ENCODE measurements at places on chromosomes 7 and 10.

DNA sequence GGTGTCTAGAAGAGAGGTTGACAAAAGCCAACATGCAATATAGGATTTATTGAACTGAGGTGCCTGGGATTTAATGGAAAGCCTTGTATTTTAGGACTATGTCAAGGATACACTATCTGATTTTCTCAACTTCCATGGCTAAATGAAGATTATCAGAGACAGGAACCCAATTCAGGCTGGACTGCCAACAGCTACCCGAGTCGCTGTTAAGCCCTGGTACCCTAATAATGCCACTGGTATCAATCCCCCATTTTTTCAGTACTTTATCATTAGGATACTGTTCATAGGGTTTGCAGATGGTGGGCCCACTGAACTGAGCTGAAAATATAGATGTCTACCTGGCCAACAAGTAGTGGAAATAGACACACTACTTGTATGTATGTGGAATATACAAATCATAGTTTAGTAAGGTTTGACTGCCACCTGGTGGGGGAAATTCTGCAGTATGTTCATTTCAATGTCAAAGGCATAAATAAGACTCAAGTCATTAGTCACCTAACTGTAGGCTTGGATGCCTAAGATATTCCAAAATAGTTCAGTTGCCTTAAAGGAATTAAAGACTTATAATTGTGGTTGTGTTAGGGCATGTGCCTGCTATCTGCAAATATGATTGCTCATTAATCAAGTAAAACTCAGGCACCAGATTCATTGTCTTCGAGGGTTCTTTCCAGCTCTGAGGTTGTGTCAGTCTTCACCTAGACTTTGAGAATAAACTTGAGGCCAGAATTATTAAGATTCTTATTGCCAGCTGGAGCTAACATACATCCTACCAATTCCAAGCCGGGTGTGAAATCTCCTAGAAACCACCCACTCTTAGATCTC lies 34.1 kb upstream of the NOBOX start:
- no peak overlapping the region for H3K27ac ChIP-seq
- H3K36me3 ChIP-seq: no peaks in the 10 kb centered on the region
- DNase-seq: peak; percentile 77
- H3K4me1 ChIP-seq: no peaks in the 10 kb centered on the region
- H3K4me3 ChIP-seq: no peak overlapping the region
- no peaks in the 10 kb centered on the region for H3K27me3 ChIP-seq

- no peaks in the 10 kb centered on the region for H3K36me3 ChIP-seq
- DNase-seq: no peak
- no peak overlapping the region for H3K27ac ChIP-seq
- H3K27me3 ChIP-seq: no peaks in the 10 kb centered on the region
Measured at GRCh38 chr7:37476881-37477450, 28.3 kb upstream of the ELMO1 start.

- no peak overlapping the region for H3K27ac ChIP-seq
- H3K4me3 ChIP-seq: no peak overlapping the region
- peaks cover 12% of the 10 kb centered on the region for H3K27me3 ChIP-seq
Measured at GRCh38 chr10:22931948-22932347, 4.1 kb downstream of the ARMC3 start.

DNA sequence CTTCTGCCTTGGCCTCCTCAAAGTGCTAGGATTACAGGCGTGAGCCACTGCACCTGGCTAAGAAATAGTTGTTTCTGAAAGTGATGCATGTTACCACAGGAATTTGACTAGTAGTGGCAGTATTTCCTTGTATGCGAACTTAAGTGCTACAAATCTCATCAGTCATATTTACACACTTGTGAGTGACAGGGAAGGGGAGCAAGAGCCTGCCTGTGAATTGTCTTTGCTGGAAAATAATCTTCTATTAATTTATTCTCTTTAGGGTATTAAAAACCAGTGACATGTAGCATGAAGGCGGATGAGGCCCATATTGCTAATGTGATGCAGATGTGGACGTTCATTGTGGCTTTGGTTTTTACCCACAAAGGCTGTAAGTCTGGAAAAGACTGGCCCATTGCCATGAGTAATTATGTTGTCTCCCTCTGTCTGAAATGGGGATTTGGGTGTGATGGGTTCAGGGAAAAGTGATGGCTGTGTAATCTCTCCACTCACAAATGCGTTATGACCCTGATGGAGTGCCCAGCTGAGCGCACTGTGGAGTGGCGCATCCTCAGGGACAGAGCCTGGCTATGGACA lies 97.6 kb downstream of the CCNY start:
- H3K4me1 ChIP-seq: peaks cover 14% of the 10 kb centered on the region
- H3K27ac ChIP-seq: no peak overlapping the region
- no peaks in the 10 kb centered on the region for H3K36me3 ChIP-seq

- H3K4me1 ChIP-seq: no peaks in the 10 kb centered on the region
- DNase-seq: no peak
Measured at GRCh38 chr7:133029463-133029862, 52.4 kb downstream of the CHCHD3 start.

DNA sequence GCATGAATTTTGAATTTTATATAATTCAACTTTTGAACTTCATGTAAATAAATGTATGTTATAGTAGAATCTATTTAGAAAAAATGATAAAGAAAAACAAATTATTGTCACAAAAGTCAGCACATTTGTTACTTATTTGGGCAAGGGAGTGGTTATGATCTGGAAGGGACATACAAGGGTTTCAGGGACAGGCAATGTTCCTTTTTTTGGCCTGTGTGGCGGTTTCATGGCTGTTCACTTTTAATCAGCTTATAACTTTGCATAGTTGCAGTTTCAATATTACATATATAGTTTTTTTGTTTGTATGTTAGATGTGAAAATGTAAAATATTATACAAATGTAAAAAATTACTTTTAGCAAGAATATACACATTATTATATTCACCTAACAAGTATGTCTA lies 256.2 kb downstream of the PCLO start:
- DNase-seq: no peak
- no peaks in the 10 kb centered on the region for H3K36me3 ChIP-seq
- H3K27ac ChIP-seq: no peak overlapping the region
- no peaks in the 10 kb centered on the region for H3K27me3 ChIP-seq
- no peaks in the 10 kb centered on the region for H3K4me1 ChIP-seq

DNA sequence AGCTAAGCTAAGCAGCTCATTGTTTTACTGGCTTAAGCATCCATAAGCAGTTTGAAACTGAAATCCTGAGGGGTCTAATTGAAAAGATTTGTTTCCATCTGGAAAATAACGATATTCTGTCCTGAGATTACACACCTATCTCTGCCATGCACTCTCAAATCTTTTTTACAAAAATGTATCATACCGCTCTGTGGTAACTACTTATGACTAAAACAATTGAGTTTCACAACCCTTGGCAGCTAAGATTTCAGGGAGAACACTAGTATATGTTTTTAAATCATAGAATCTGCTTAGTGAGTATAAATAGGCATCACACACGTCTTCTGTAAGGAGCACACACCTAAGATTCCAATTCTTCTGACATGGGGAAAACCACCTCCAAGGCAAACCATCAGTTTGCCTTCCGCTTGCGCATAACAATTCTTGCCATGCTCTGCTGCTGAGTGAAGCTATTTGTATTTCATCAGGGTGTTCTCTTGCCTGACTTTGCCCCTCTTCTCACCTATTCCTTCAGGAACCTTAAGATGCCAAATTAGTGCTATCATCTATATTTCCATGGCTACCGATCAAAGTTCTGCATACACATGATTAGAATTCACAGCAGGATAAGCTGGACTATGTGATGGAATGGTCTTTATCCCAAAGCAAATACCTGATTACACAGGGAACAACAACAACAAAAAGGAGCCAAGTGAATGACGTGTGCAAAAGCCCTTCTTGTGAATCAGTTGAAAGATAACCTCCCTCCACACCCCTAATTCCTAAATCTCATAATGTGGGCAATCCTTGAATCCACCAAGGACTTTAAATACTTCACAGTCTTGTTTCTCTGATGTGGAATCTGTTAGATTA lies 40.9 kb downstream of the PRPF18 start:
- H3K4me3 ChIP-seq: no peak overlapping the region
- H3K27me3 ChIP-seq: no peaks in the 10 kb centered on the region
- no peaks in the 10 kb centered on the region for H3K4me1 ChIP-seq
- 0 out of 2 replicates have a peak, but pooled peaks cover 6% of the 10 kb centered on the region for H3K36me3 ChIP-seq
- DNase-seq: peak; percentile 12

DNA sequence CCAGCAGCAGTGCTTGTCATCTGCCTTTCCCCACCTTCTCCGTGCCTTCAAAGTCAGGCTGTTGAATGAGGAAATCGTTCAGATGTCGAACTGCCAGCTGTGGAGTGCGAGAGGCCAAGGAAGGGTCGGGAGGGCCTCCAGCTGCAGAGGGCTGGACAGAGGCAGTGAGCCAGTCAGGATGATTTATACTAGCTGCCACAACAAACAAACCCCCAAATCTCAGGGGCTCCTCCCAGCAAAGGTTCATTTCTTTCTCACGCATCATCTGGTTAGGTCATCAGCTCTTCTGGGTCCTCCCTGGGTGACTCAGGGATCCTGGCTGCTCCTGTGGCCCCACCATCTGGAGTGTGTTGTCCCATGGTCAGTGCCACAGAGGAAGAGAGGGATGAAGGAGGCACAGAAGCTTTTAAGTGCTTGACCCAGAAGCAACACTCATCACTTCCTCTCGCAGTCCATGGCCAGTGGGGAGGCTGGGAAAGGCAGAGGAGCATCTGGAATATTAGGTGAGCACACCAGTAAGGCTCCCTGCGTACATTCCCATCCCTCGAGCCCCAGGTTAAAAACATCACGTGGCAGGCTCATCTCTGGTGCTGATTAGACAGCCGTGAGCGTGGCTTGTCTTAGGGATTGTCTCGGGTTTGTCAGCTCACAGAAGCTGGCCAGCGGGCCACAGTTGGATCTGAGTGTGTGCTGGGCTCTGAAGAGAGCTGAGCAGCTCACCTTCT lies 140.7 kb downstream of the RGS10 start:
- H3K36me3 ChIP-seq: no peaks in the 10 kb centered on the region
- peak overlapping the region; percentile 28 for H3K4me3 ChIP-seq
- H3K27ac ChIP-seq: peak overlapping the region; percentile 88
- H3K27me3 ChIP-seq: no peaks in the 10 kb centered on the region
- H3K4me1 ChIP-seq: peaks cover 14% of the 10 kb centered on the region

DNA sequence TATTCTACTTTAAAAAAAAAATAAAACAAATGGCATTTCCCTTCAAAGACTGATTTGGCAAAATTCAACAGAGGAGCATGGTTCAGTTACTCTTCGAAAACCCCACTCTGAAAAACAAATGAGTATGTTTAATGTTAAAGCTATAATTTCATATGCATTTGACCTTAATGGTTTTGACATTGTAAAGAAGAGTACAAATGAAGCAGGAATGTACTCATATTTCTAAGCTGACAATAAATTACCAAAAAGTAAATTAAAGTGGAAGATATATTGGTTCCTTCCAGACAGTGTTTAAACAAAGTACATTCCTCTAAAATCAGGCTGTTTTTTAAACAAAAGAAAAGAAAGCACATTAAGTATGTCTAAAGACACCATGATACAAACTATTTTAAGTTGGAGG lies 16.4 kb downstream of the RGS10 start:
- DNase-seq: no peak
- peaks cover 4% of the 10 kb centered on the region for H3K36me3 ChIP-seq
- no peak overlapping the region for H3K4me3 ChIP-seq

- no peaks in the 10 kb centered on the region for H3K4me1 ChIP-seq
- no peak overlapping the region for H3K27ac ChIP-seq
- DNase-seq: no peak
- H3K36me3 ChIP-seq: no peaks in the 10 kb centered on the region
- H3K27me3 ChIP-seq: no peaks in the 10 kb centered on the region
Measured at GRCh38 chr10:131746241-131746711, 154.5 kb upstream of the PPP2R2D start.

- H3K36me3 ChIP-seq: peaks cover 50% of the 10 kb centered on the region
- H3K4me3 ChIP-seq: peak overlapping the region; percentile 28
- H3K4me1 ChIP-seq: peaks cover 69% of the 10 kb centered on the region
- DNase-seq: peak; percentile 41
Measured at GRCh38 chr7:80884511-80885195, 34.2 kb downstream of the SEMA3C start.

GRCh38 chr10:5810225-5810624 lies 3.0 kb downstream of the GDI2 start:
- DNase-seq: peak; percentile 22
- H3K36me3 ChIP-seq: 0 out of 2 replicates have a peak, but pooled peaks cover 6% of the 10 kb centered on the region
- no peaks in the 10 kb centered on the region for H3K27me3 ChIP-seq
- peak overlapping the region; percentile 95 for H3K4me3 ChIP-seq
- H3K27ac ChIP-seq: peak overlapping the region; percentile 92
- H3K4me1 ChIP-seq: peaks cover 42% of the 10 kb centered on the region

GRCh38 chr7:26156451-26157420 lies 4.7 kb downstream of the NFE2L3 start:
- peak; percentile 89 for DNase-seq
- peaks cover 3% of the 10 kb centered on the region for H3K27me3 ChIP-seq
- peaks cover 30% of the 10 kb centered on the region for H3K4me1 ChIP-seq
- H3K36me3 ChIP-seq: no peaks in the 10 kb centered on the region
- peak overlapping the region; percentile 48 for H3K27ac ChIP-seq
- H3K4me3 ChIP-seq: peak overlapping the region; percentile 57

GRCh38 chr10:56874950-56875349 lies 513.9 kb upstream of the ZWINT start:
- no peak overlapping the region for H3K4me3 ChIP-seq
- no peak overlapping the region for H3K27ac ChIP-seq
- no peaks in the 10 kb centered on the region for H3K36me3 ChIP-seq

DNA sequence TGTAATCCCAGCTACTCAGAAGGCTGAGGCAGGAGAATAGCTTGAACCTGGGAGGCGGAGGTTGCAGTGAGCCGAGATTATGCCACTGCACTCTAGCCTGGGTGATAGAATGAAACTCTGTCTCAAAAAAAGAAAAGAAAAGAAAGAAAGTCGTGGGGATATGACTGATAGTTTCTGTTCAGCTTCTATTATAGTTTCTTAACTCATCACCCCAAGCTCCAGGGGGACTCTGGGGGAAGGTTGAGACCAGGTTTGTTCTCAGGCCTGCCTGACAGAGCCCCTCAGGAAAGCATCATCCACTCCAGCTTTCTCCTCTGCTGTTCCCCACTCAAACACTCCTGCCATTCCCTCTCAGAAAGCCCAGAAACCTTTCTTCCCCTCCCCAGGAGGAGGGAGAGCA lies 542.4 kb upstream of the GALNT17 start:
- no peaks in the 10 kb centered on the region for H3K27me3 ChIP-seq

DNA sequence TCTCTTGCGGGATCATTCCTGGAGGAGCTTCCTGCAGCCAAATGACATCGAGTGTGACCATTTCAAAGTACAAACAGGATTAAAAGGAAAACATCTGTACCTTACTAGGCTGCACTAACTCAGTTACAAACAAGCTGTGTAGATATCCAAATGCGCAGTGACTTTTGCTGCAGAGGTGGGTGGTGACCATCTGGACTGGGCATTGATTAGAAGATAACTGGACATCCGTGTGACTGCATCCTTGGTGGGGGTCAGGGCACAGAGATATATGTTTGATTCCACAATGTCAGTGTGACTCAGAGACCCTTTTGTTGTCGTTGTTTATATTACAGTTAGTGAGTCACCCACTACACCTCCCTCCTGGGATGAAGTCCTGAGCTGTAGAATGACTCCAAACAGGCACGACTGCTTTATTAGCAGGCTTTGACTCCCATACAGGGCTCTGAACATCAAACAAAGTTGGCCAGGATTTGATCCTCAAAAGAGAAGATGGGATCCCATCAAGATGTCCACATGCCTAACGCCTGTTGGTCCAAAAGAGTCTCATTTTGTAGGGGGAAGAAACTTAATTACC lies 56.7 kb upstream of the SDK1 start:
- H3K36me3 ChIP-seq: no peaks in the 10 kb centered on the region
- no peaks in the 10 kb centered on the region for H3K4me1 ChIP-seq
- no peak overlapping the region for H3K4me3 ChIP-seq
- H3K27me3 ChIP-seq: no peaks in the 10 kb centered on the region
- peak; percentile 33 for DNase-seq

All from GM23248 (cell line).